ENCODE measurements at places on chromosomes 6 and 20. TPM values are rescaled to one million over a fixed set of nuclear protein-coding genes. Genes with fewer than 3 reads are reported as not detected.
A peak's percentile ranks its signal among the peaks of the same experiment; 100 is the strongest.

RUNX2 gene
- 4.6 TPM for total RNA-seq

DNA sequence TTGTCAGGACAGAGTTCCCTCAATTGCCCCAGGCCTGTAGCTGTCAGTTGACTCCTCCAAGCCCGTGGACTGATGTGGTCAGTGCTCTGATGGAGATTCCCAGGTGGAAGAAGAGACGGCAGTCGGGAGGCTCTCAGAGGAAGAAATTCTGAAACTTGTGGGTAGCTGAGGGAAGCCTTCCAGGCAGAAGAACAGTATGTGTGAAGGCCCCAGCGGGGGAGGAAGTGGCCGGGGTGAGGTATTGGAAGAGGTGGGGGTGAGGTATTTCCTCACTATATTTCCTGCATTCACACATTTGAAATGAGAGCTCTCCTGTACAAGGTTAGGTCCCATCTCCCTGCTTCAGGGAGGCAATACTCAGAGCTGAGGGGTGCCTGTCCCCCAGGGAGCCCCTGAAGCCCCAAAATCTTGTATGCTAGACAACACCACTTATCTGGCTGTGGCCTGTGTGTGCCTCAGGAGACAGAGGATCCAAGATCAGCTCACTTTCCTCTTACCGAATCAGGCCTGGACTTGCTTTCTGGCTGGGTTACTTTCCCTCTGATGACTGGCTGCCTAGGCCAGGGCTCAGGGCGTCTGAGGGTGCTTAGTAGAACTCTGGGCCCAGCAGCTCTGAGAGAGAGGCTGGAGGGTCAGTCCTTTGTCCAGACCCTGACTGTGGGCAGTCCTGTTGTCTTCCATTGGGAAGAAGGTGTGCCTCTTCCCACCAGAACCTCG, 49.3 kb upstream of the MYL9 start:
- DNase-seq = no peak
- no peaks in the 10 kb centered on the region for H3K27me3 ChIP-seq
- peaks cover 9% of the 10 kb centered on the region for H3K36me3 ChIP-seq
- no peak overlapping the region for H3K4me3 ChIP-seq

- DNase-seq = no peak
- no peaks in the 10 kb centered on the region for H3K4me1 ChIP-seq
- H3K4me3 ChIP-seq = no peak overlapping the region
- no peaks in the 10 kb centered on the region for H3K36me3 ChIP-seq
- no peak overlapping the region for H3K27ac ChIP-seq
These were observed 6.2 kb downstream of the BEND6 start for GRCh38 chr6:56961151-56961550.

- peak overlapping the region; percentile 81 for H3K27ac ChIP-seq
- DNase-seq = no peak
- H3K4me1 ChIP-seq = peaks cover 18% of the 10 kb centered on the region
- H3K27me3 ChIP-seq = no peaks in the 10 kb centered on the region
These were observed 537 bp downstream of the CSTF1 start for GRCh38 chr20:56392881-56393482.

GRCh38 chr20:32945710-32946221, 58.5 kb downstream of the SUN5 start:
- H3K27ac ChIP-seq = no peak overlapping the region
- no peak overlapping the region for H3K4me3 ChIP-seq
- DNase-seq = no peak
- no peaks in the 10 kb centered on the region for H3K4me1 ChIP-seq
